ENCODE measurements at places on chromosomes 1 and 21.

DNA sequence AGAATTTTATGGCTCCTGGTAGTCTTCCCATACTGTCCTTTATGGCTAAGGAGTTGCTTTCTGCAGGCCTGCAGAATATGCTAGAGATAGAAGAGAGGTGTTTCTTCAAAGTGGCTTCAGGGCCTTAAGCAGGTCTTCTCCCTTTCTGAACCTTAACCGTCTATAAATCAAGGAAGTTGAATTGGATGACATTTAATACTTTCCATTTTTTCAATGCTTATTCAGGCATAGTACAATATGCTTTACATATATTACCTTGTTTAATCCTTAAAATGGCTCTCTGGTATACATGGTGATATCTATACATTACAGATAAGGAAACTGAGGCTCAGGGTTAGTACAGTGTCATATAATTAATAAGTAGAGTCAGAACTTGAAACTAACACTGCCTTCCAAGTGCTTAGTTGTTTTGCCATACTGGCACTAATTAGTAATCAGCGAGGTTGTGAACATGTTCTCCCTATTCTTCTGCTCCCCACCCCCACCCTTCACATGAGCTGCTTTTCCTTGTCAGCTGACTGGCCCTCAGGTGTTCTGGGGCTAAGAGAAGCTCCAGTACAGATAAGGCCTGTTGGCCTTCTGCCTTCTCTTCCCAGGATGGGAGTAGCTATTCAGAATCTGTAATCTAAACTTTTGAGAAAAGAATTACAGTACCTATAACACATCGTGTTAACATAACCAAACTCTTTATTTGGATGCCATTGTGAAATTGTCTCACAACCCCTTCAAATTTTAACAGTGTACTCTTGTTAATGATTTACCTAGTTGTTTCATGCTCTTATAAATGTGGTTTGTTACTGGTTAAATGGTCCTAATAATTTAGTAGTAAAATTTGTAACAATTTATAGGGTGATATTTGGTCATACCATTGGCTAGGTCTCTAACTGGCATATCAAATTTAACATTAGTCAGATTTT is 13.6 kb downstream of the NFYC start:
- no peak for DNase-seq

DNA sequence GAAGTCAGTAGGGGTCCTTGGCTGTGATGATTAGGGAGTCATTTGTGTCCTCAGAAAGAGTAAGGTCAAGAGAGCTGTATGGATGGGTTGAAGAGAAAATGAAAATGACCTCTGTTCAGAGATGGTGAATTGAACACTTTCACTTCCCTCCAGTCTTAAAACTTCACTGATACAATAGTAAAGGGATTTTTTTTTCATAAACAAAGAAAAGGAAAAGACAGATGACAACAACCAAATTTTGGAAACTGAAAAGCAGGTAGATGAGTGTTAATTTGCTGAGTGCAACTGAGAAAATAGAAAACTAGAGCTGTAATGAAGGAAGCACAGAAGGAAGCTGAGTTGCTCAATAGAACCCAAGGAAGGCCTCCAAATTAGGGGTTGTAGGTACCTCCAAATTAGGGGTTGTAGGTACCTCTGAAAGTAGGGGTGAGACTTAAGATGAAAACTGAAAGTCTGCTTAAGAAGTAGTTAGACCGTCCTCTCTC is 14.8 kb upstream of the S1PR1 start:
- no peak for DNase-seq

GRCh38 chr1:3070309-3070643 is 1.3 kb downstream of the PRDM16 start:
- DNase-seq: no peak

DNA sequence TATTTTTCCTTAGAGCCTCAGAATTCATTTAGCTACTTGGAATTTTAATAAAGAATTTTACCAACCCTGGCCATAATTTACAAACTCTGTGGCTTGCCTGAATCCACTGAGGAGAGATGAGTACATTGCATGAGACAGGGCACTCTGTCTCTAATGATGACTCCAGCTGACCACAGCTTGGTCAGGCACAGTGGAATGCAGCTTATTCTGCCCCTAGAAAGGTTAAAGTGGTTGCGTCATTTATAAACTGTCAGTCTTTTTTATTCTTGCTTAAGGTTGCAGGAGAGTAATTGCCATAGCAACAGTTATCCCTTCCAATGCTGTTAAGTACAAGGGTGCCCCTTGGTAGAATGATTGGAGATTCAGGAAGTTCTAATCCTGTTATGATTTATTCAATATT is 28.3 kb downstream of the PDE4B start:
- no peak for DNase-seq

DNA sequence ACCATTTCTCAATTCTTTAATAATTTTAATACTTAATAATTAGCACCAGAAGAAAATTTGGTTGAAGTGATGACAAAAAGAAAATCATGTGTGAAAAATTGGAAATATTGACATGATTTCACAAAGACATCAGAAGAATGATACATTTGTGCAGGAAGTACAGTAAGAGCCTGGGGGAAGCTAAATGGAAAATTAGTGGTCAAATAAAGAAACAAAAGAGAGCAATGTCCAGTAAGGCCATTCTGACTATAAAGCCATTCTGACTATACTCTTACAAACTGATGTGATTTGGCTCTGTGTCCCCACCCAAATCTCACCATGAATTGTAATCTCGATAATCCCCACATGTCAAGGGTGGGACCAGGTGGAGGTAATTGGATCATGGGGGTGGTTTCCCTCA is 48.6 kb upstream of the KCNE1 start:
- no peak for DNase-seq

DNA sequence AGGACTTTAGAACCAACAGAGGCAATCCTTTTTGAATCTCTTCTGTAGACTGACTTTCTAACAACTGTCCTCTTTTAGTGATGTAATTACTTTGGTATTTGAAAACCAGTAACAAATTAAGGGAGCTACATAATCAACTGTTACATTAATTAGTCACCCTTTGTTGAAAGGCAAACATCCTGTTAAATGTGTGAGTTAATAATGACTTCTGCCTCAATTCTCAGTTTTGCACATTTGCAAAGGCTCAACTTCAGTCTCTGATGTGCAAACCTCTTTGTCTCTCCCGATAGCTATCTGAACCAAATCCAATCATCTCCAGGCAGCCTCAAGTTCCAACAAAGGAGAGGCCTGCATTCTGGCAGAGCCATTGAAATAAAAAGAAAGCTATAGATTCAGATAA is 135.4 kb upstream of the C8B start:
- no peak for DNase-seq

DNA sequence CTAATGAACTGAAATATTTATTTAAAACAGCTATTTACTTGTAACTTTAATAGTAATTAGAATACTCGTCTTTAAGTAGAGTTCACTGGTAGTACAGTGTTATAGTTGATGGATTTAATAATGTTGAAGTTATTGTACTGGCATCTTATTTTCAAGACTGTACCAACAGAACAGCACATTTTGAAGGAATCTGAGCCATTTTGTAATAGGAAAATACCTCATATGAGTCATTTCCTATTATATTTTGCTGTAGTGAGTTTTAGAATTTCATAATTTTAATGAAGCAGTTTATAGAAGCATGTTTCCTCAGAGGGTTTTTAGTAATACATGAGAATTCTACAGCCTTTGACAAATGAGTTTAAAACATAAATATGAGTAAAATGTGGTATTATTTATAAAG is 258.3 kb downstream of the OLFM3 start:
- DNase-seq: no peak

DNA sequence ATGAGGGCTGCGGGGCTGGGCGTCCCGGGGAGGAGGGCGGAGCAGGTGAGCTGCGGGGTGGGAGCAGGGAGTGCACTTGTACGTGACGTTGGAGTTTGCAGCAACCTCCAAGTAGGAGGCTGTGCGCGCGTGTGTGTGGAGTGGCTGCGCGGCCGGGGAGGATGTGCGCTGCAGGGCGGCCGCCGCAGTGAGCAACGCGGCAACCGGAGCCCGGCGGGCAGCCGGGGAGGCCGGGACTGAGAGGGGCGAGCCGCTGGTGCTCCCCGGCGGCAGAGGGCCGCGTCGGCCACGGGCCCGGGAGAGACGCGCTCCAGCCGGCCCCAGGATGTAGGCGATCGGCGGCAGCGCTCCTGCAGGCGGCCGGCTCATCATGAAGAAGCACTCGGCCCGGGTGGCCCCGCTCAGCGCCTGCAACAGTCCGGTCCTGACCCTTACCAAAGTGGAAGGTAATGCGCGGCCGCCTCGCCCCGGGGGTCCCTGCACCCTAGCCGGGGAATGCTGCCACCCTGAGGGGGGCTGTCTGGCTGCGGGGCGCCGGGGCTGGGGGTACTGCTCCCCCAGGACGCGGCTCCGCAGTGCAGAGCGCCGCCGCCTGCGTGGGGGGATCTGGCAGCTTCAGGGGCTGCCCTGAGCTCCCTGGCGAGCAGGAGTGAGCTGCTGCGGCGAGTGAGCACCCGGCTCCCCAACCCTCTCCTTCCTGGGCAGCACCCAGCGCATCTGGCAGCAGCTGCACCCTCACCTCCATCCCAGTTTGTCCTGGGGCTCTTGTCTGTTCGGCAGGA is 158.9 kb upstream of the COA6 start:
- no peak for DNase-seq

DNA sequence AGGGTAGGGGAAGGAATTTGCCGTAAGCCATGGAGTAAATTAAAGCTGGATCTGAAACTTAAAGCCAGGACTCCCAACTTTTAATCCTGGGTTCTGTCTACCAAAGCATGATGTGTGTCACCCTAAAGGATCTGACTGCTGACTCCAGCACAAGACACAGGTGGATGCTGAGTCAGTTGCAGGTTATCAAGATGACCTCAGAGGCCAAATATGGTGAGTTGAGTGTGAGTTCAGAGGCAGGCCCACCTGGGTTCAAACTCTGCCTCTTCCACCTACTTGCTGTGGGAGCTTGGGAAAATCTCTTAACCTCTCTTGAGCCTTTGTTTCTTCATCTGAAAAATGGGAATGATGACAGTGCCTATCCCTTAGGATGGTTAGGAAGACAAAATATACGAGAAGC is 16.7 kb upstream of the LDLRAP1 start:
- no peak for DNase-seq

- DNase-seq: no peak
Measured at GRCh38 chr1:111720977-111721786, 18.0 kb downstream of the INKA2 start.

GRCh38 chr1:229629261-229629660 is 3.2 kb downstream of the URB2 start:
- DNase-seq: no peak

Data from anterior cingulate cortex (tissue), 58 donors.